ENCODE measurements at places on chromosomes 6 and 20.
A peak's percentile ranks its signal among the peaks of the same experiment; 100 is the strongest.

- DNase-seq = no peak
Observed at GRCh38 chr6:159108426-159108985, 60.7 kb upstream of the FNDC1 start.

DNA sequence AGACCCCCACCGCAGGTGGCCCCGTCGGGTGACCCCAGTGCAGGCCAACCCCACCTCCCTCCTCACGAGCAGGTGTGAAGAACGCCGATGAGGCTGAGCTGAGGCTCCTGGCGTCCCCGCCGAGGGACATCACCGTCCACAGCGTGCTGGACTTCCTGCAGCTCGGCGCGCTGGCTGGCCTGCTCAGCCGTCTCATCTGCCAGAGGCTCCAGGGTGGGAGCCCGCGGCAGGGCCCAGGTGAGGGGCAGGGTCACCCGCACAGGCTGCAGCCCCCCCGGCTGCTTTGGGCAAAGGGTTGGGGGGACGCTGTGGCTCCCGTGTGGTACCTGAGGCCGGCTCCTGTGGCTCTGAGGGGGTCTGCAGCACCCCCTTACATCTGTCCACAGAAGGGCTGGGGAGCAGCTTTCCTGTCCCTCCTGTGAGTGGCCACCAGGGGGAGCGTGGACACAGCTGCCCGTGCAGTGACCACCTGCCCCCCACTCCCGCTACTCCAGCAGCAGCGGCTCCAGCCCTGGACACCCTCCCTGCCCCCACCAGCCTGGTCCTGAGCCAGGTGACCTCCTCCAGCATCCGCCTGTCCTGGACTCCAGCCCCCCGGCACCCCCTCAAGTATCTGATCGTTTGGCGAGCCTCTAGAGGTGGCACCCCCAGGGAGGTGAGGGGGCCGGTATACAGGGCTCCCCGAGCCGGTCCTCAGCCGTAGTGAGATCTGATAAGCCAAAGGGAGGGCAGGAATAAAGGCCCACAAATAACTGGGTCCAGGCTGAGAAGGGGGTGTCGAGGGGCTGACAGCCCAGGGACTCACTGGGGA lies 16.5 kb downstream of the COL20A1 start:
- DNase-seq = peak; percentile 36

- DNase-seq = peak; percentile 29
Observed at GRCh38 chr20:50930139-50930975, 880 bp downstream of the ADNP start.

DNA sequence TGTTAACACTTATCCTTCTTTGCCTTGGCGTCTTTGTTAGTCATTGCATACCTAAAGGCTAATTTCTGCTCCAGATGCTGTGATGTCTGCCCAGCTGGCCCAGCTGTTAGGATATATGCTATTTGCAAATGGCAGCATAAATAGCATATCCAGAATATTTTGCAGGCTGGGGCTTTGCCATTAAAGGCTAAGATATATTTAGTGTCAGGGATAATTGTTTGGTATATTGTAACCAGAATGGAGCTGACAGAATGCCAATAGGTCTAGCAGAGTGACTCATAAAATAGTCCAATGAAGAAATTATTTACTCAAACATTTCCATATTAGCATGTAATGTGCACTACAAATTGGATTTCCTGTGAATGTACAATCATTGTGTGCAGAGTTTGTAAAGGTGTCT lies 584.1 kb upstream of the FLRT3 start:
- DNase-seq = no peak

- no peak for DNase-seq
Observed at GRCh38 chr6:20722455-20722854, 188.2 kb downstream of the CDKAL1 start.

DNA sequence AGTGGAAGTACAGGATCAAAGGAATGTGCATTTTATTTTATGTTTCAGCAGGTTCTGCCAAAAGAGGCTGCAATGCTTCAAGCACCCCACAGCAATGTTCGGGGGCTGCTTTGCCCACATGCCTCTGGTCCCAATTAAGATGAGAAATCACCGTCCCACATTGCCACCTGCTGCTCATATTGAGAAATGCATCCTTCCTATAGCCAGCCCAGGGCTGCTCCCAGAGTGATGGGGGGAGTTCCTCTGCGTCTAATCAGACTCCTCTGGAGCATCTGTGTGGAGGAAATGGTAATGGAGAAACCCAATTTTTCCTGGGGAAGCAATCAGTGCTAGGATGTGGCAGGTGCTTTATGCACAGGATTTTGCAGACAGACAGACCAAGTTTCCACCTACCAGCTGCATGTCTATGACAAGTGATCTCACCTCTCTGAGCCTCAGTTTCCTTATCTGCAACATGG lies 33.7 kb downstream of the PTGIS start:
- DNase-seq = peak; percentile 81

DNA sequence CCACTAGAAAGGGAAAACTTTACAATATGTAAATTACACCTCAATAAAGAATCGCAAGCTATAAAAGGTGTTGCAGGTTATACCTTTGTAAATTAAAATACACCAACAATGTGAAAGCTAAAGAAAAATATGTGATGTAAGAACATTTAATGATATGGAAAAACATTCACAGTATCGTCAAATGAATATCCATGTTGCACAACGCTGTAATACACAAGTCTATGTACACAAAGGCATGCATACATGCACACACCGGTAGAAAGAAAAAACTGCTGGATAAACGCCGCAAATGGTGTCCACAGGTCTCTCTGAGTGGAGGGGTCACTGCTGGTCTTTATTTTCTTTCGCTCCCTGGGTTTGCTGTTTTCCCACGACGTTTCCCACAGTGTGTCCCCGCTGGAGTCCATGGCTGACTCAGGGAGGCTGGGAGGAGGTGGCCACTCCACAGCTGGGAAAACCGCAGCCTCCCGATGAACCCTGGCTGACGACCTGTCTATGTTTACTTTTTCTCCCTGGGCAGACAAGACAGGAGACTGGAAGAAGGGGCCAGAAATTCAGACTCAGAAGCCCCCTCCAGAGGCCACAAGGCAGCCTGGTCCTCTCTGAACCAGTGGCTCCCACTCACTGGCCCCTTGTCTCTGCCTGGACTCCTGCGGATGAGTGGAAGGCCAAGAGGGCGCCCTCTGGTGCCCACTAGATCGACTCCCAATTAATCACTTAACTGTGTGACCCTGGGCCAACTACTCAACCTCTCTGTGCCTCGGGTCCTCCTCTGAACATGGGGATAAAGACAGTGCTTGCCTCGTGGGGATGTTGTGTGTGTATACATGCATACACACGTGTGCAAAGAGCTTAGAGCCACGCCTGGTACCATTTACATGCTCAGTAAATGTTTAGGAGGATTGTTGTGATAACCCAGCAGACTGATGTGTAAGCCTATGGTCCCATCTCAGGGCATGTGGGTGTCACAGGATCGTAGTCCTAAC lies 12.8 kb upstream of the BPI start:
- DNase-seq = no peak

DNA sequence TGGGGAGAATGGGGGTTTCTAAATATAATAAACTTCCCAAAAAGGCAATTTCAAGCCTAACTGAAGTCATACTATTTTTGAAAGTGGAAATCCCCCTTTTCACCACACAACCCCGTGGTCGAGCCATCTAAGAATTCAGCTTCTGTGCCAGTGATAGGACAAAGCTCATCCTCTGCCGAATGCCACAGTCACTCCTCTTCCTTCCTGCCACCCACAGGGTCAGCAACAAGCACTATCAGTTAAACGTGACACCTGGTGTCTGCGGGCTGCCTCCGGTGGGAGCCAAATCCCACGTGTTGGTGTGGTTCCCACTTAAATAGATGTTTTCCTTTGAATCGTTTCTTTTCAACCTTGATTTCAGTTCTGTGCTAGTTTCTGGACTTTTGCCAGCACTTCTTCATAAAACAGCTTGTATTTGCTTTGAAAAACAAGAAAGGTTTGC lies 60.7 kb downstream of the TNFAIP3 start:
- no peak for DNase-seq

GRCh38 chr6:22288721-22289120 lies 8.1 kb downstream of the PRL start:
- DNase-seq = no peak

DNA sequence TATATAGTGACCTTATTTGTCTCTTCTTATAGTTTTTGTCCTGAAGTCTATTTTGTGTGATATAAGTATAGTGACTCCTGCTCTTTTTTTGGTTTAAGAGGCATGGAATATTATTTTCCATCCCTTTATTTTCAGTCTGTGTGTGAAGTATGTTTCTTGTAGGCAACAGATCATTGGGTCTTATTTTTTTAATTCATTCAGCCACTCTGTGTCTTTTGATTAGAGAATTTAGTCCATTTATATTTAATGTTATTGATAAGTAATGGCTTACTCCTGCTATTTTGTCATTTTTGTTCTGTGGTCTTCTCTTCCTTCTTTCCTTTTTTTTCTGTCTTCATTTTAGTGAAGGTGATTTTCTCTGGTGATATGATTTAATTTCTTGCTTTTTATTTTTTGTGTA lies 51.4 kb upstream of the TOP1 start:
- no peak for DNase-seq

GRCh38 chr6:5125152-5126006 lies 40.2 kb downstream of the PPP1R3G start:
- DNase-seq = no peak
